ENCODE measurements at places on chromosomes 11 and 22.

GRCh38 chr11:86243396-86243795 lies 1.2 kb upstream of the EED start:
- no peak for DNase-seq

GRCh38 chr11:93775289-93775688 lies 8.8 kb upstream of the MED17 start:
- DNase-seq: no peak

- DNase-seq: no peak
Observed at GRCh38 chr11:82406611-82407010, 327.1 kb downstream of the FAM181B start.

GRCh38 chr22:39917776-39918495 lies 17.1 kb downstream of the GRAP2 start:
- DNase-seq: no peak

DNA sequence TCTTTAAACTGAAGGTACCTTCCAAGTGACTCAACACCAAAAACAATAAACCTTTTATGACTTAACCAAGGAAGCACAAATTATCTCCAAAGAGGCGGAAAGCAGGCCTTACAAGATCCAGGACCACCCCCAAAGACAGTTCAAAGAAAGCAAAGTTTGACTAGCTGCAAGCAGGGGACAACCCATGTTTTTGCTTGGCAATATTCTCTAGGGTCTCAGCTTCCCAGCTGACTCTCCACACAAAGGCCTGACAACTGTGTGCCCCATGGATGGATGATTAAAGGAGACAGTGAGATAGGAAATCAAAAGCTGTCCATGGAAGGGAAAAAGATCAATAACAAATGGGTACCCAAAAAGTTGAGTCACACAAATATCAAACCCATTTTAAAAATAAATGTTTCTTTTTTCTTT lies 232.2 kb downstream of the DDX10 start:
- DNase-seq: no peak

- DNase-seq: no peak
Observed at GRCh38 chr11:121212536-121213361, 79.8 kb upstream of the SC5D start.

DNA sequence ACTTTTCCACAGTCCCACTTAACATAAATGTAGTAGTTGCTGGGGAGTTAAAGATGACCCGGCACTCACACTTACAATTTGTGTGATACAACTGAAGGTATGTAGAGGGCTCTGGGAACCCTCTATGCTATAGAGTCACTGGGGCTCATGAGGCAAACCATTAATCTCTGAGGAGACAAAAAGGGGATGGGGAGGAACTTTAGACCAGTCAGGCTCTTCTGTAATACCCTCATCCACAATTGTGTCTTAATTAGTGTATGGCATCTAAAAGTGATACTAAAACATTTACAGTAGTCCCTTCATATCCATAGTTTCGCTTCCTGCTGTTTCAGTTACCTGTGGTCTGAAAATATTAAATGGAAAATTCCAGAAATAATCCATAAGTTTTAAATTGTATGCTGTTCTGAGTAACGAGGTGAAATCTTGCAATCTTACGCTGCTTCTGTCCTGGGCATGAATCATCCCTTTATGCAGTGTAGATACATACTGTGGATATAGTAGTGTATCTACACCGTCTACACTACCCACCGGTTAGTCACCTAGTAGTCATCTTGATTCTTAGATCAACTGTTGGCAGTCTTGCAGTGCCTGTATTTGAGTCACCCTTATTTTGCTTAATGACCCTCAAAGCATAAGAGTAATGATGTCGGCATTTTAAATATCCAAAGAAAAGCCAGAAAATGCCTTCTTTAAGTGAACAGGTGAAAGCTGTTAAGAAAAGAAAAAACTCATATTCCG lies 12.2 kb downstream of the CBL start:
- no peak for DNase-seq

GRCh38 chr11:116225784-116226585 lies 546.8 kb downstream of the BUD13 start:
- no peak for DNase-seq

- DNase-seq: no peak
Observed at GRCh38 chr11:120052196-120052775, 85.6 kb downstream of the TRIM29 start.

GRCh38 chr11:123073343-123074057 lies 11.6 kb upstream of the HSPA8 start:
- DNase-seq: no peak

GRCh38 chr22:41285441-41285819 lies 557 bp downstream of the RANGAP1 start:
- peak; percentile 62 for DNase-seq

GRCh38 chr11:130760515-130761125 lies 155.7 kb downstream of the SNX19 start:
- DNase-seq: no peak

All from left ventricle myocardium superior (tissue), 1 donor.